AG10803 (cell line): ENCODE measurements at places on chromosomes 6 and 20.

DNA sequence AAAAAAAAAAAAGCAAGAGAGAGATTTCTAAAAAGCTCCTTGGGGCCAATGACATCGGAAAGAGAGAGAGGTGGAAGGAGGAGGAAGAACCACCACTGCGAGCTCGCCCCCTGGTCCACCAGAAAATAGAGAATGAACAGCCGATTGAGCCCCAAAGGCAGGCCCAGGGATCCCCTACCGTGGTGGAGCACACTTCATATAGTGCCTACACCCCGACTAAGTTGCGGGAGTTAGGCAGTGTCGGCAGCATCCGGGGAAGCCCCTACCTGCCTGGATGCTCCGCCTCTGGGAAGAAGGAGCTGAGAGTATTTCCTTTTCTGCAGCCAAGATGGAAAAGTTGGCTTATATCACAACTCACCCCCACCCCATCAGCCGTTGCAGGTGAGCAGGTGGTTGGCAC, 38.6 kb upstream of the HSF2 start:
- no peak for DNase-seq

- DNase-seq = no peak
Observed at GRCh38 chr6:65186826-65187225, 520.2 kb downstream of the EYS start.

GRCh38 chr6:87075168-87075567, 19.7 kb downstream of the CGA start:
- no peak for DNase-seq

- no peak for DNase-seq
Observed at GRCh38 chr6:157536223-157536545, 155.2 kb downstream of the ZDHHC14 start.

DNA sequence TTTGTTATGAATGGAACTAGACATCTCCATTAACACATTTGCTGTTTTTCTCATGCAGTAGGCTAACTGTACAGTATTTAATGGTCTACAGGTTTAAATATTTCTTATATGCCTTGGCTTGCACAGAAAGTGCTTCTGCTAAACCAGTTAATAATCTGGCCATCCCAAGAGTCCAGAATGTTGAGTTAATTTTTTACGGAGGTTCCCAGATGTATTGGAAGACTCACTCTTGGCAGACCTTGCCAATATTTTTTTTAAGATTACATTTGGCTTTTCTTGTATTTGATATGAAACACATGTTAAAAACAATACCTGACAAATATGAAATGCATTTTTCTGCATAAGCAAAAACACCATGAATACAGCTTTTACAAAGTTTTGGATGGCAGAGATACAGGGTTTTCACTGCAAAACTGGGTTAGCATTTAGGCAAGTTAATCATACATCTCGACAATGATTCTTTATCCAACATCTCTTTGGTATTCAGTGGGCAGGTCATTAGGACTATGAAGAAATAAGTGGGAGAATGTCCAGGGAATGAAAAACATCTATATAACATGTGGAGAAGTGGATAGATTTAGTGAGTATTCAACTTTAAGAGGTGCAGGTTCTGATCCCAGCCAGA, 94.0 kb downstream of the SGK1 start:
- peak; percentile 89 for DNase-seq

DNA sequence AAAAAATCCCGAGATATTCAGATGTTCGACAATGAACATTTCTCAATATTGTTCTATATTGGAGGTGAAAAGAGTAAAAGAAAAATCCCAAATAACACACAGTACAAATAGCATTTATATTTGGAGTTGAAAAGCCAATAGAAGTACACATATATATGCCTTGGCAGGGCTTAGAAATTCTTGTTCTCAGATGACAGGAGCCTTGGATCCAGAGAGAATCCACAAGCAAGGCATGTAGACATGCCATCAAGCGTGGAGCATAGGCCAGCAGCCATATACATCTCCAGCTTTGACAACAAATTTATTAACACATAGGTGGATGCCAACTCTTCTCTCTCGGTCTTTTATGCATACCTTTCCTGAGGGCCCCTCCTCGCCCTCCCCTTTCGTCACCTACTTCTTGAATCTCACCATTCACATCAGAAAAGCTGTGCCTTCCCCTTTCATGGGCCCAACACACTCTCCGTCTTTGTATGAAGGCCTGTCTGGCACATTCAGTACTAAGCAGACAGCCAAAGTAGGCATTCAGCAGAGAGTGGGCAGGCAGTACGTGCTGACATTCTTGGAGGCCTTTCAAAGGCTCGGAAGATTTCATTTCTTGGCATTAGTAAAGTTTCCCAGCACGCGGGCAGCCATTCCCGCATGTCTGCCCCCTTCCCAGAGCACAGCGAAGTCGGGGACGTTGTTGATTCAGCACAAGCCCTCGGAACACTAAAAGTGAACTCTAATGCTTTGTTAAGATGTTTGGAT, 18.2 kb downstream of the NEDD9 start:
- peak; percentile 26 for DNase-seq

DNA sequence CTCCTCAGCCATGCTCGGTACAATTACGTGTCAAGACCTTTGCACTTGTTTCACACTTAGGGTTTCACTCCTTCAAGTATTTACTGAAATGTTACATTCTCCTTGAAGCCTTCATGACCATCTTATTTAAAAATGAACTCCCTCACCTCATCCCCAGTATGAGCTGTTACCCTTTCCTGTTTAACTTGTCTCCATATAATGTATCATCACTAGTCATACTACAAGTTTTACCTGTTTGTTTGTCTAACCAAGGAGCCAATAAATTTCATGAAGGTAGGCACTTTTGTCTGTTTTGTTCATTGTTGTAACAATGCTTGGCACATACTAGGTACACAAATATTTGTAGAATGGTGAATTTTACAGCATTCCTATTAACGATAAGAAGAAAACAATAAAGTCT, 46.1 kb upstream of the MTRF1L start:
- no peak for DNase-seq

GRCh38 chr6:148091394-148091793, 251.2 kb upstream of the SASH1 start:
- no peak for DNase-seq

- DNase-seq = no peak
Observed at GRCh38 chr20:37598575-37599342, 71.1 kb upstream of the BLCAP start.

DNA sequence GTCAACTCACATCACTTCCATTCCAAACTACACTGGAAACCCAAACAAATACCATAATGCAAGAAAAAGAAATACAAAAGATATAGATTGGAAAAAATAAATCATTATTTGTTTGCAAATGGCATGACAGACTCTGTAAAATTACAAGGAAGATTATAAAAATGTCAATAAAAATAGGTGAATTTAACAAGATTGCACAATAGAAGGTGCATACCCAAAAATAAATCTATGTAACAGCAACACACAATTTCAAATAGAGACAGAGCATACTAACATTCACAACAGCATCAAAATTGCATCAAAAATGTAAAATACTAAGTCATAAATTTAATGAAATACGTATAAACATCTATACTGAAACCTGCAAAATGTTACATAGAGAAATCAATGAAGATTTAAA, 1140.0 kb upstream of the GJE1 start:
- no peak for DNase-seq

- peak; percentile 80 for DNase-seq
Observed at GRCh38 chr6:4413073-4413472, 277.7 kb upstream of the ECI2 start.

- peak; percentile 85 for DNase-seq
Observed at GRCh38 chr6:121856296-121856695, 420.9 kb downstream of the GJA1 start.

DNA sequence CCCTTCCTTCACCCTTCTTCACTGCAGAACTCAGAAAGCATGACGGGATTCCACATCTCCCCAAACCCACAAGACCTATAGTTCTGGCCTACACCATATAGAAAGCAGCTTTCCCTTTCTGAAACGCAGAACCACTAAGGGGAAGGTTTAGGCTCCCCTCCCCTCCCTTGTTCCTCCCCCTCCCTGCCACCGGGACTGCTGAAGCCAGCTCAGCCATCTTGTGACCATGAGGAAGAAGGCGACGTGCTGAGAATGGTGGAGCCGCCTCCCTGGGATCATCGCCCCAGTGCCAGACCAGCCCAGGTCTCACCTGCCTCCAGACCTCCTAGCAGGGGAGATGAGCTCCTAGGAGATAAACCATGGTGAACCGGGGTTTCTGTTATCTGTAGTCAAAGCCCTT, 19.6 kb downstream of the SERPINB6 start:
- no peak for DNase-seq

DNA sequence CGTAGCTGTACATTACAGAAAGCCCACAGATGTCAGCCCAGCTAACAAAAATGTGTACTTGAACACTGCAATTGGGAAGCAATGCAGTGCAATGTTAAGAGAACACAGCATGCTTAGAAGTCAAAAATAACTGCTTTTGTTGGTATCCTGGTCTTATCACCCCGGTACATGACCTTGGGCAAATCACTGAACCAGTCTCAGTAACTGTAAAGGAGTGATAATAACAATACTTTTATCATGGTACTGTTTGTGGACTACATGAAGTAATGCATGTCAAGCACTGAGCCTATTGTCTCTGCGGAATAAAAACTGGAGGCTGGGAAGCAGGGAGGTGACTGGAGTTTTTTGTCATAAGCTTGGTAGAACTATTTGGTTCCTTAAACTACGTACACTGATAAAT, 44.7 kb upstream of the SPDEF start:
- DNase-seq = no peak

GRCh38 chr20:951384-952169, 35.4 kb upstream of the ANGPT4 start:
- no peak for DNase-seq

GRCh38 chr6:45746046-45746445, 269.6 kb downstream of the CLIC5 start:
- DNase-seq = peak; percentile 82

DNA sequence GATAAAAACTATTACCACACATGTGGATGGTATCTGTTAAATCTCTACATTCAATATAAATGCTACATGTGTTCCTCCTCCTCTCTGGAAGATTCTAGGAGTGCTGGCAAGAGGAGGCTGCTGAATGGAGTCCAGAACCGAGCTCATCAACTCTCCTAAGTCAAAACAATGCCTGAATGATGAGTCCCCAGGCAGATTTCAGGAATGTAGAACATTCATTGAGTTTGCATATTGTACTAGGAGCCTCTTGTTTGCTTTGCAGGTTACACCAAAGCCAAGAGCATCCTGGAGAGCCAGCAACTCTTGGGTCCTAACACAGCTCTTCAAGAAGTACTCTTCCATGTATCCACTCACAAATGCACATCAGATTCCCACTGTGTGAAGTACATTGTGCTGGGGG, 117.6 kb upstream of the UST start:
- peak; percentile 85 for DNase-seq

DNA sequence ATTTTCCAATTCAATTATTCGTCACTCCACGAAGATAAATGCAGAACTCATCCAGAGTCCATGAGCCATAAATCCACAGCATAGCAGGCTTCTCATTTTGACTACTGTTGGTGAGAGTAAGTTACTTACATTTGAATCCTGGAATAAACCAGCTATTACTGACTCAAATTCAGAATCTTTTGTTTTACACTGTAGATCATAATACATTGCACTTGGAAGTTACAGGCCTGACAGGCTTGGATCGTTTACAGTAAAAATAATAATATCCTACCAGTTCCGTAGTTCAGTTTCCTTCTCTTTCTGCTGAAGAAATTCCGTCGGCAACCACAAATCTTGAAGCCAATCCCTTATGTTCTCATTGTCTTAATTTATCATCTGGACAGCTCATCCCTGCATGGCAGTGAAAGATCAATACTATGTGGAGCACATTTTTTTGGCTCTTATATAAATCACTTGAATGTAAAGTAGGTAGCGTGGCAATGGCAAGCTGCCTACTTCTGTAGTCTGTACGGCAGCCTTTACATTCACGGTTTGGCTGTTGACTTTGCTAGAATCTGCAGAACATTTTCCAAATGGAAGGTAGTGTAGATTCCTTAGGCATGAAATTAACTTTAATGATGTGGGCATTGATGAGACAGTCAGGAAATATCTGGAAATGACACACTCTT, 142.9 kb downstream of the WDR27 start:
- DNase-seq = peak; percentile 77

DNA sequence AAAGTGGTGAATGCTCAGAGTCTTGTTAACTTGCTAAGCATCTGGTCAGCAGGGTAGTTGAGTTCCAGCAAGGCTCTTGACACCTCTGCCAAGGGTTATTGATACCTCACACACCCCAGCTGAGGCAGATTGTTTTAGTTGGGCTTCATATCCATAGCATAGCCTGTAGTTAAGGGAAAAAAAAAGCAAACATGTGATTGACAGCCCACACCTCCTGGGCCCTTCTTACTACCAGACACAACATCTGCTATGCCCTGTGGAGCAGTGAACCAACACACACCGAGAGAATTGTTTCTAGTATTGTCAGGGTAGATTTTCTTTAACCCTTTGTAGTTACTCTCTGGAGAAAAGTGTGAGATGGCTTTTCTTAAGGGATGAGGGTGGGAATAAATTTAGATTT, 697.0 kb upstream of the POU3F2 start:
- DNase-seq = no peak

GRCh38 chr20:31676609-31676989, 38.9 kb downstream of the COX4I2 start:
- DNase-seq = no peak

- peak; percentile 97 for DNase-seq
Observed at GRCh38 chr20:24651171-24651975, 181.9 kb downstream of the SYNDIG1 start.

DNA sequence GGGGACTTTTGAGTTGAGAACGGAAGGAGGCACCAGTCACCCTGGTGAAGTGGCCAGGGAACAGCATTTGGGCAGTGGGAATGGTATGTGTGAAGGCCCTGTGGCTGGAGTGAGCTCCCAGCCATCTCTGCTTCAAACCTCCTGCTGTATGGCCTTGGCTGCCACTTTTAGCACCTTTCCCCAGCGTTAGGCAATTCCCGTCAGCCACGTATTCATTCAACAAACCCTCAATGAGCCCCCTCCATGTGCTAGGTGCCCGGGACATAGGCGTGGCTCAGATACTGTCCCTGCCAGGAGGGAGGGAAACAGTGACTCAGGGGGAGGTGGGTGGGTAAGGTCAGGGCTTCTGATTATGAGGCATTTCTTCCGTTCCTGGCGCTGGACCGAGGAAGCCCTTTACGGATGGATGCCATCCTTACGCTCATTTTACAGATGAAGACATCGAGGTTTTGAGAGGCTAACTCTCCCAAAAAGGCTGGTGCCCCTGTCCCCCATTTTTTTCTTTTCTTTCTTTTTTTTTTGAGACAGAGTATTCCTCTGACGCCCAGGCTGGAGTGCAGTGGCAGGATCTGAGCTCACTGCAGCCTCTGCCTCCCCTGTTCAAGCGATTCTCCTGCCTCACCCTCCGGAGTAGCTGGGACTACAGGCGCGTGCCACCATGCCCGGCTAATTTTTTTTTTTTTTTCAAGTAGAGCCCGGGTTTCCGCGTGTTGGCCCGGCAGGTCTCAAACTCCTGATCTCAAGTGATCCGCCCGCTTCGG, 37.5 kb downstream of the SRC start:
- peak; percentile 44 for DNase-seq

GRCh38 chr20:9220874-9221547, 152.1 kb downstream of the PLCB4 start:
- peak; percentile 94 for DNase-seq

- DNase-seq = no peak
Observed at GRCh38 chr6:105815661-105816555, 270.2 kb upstream of the PRDM1 start.

- DNase-seq = no peak
Observed at GRCh38 chr6:106773522-106773921, 144.1 kb downstream of the QRSL1 start.
